ENCODE measurements at places on chromosomes 6 and 20. TPM values are rescaled to one million over a fixed set of nuclear protein-coding genes. Genes with fewer than 3 reads are reported as not detected.

The CTCFL gene
- not detected for total RNA-seq

The BANF2 gene
- total RNA-seq, result not detected

The MYLK4 gene
- total RNA-seq, result 0.13 TPM

The OR2B6 gene
- total RNA-seq, result 0.15 TPM

The BPIFA1 gene
- not detected for total RNA-seq

The GATA5 gene
- total RNA-seq, result 0.69 TPM
